B cell (primary cell): ENCODE measurements at places on chromosomes 12 and 14. TPM values are rescaled to one million over a fixed set of nuclear protein-coding genes. Genes with fewer than 3 reads are reported as not detected.

RTL1 gene
- not detected in 2 replicates for total RNA-seq

ZNF891 gene
- total RNA-seq: 6.8 and 7.7 TPM in 2 replicates

TMPRSS12 gene
- total RNA-seq: not detected in 2 replicates

- DNase-seq: no peak
Measured at GRCh38 chr12:20555771-20556170, 139.4 kb upstream of the SLCO1C1 start.

DNA sequence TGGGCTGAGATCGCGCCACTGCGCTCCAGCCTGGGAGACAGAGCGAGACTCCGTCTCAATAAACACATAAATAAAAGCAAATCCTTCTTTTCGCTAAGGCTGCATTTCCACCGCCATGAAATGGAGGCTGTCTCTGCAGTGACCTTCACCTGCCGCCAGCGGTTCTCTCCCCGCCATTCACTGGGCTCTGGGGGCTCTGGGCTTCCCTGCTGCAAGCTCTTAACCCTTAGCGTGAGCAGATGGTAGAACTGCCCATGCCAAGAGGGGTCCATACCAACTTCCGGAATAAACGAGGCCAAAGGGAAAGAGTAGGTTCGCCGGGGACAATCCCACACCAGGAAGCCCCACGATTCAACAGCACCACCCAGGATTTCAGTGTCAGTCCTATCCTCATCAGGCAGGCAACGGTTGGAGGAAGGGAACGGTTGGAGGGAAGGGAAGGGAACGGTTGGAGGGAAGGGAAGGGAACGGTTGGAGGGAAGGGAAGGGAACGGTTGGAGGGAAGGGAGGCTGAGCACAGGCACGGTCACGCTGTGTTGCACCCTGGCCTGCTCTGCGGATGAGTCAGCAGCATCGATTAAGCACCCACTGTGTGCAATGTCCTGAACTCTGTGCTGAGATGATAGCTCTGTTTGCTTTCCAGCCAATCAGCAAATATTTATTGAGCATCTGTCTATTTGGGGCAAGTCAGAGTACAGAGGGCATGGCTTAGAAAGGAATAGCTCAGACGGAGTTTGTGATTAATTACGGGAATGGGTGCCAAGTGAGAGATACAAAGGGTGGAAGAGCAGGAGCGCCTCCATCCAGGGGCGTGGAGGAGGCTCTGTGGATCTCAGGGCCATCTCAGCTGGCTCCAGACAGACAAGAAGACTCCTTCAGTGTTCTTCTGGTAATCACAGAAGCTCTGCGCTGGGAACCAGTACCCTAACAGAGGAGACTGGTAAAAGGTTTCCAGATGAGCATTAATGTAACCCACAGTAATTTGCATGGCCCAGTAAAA is 77.9 kb downstream of the NINJ2 start:
- DNase-seq: no peak

- DNase-seq: no peak
Measured at GRCh38 chr12:62703011-62703380, 232.0 kb downstream of the PPM1H start.

GRCh38 chr12:116659771-116660481 is 77.9 kb downstream of the SPRING1 start:
- DNase-seq: no peak

DNA sequence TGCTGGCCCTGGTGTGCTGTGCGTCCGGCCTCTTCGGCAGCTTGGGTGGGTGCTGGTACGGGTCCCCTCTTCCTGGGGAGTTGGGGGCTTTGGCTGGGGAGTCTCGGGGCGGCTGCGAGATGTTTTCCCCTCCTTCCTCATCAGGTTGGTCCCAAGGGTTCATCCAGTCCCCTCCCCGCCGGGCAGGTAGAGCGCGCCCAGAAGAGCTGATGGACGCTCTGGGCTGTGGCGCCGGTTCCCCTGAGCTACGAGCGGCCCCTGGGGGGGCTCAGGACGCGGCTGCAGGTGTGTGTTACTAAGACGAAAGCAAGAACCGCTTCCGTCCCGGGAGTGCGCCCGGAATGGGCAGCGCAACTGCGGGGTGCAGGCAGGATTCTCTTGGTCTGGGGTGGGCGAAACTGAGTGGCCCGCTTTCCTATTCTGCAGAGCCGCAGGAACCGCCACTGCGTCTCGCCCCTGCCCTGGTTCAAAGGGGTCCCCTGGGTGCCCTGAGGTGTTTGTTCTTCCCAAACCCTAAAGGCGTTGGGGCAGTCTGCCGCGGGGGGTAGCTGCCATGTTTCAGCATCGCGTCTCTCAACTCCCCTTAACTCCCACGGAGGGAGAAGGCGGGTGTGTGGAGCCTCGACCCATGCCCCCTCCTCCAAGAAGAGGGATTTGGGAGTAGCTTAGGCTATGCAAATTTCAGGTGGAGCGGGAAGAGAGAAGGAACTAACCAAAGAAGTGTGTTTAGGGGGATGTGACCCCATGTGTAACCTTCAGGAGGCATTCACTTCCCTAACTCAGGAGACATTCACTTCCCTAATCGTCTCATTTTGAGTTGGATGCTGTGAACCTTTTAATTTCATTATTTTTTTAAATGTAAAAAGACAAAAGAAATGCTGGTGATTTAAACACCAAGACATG is 1.2 kb downstream of the SLC24A4 start:
- no peak for DNase-seq

GRCh38 chr12:22562036-22563028 is 18.0 kb upstream of the C2CD5 start:
- no peak for DNase-seq

DNA sequence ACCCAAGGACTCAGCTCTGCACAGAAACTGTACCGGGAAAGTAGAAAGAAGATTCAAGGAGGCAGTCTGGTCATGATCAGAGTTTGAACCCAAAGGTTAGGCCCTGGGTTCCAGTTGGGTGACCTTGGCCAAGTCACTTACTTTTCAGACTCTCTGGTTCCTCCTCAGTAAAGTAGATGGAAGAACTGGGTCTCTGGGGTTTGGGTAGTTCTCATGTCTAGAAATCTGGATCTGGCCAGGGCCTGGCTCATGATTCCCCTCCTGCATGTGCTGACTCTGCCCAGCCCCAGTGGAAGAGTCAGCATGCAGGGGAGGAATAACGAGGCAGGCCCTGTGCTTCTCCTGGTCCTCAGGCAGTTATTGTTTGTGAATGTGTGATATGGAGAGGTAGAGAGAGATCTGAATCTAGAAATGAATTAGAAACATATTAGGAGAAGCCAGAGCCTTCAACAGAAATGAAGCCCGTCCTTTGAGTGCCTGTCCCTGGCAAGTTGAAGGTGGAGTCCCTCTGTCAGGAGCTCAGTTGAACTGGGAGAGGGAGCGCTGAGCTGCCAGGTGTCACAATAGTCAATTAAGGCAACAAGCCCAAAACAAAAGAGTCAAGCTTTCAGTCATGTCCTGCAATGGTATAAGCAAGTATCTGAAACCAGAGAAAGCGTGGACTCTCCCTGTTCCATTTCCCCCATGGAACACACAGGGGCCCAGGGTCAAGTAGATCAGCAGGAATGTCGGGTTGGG is 131.3 kb upstream of the HIF1A start:
- DNase-seq: no peak

GRCh38 chr12:51867371-51867770 is 18.9 kb upstream of the FIGNL2 start:
- no peak for DNase-seq

- peak; percentile 62 for DNase-seq
Measured at GRCh38 chr12:101759396-101760047, 20.3 kb upstream of the SYCP3 start.

GRCh38 chr14:99389174-99389826 is 91.4 kb downstream of the SETD3 start:
- peak; percentile 31 for DNase-seq

DNA sequence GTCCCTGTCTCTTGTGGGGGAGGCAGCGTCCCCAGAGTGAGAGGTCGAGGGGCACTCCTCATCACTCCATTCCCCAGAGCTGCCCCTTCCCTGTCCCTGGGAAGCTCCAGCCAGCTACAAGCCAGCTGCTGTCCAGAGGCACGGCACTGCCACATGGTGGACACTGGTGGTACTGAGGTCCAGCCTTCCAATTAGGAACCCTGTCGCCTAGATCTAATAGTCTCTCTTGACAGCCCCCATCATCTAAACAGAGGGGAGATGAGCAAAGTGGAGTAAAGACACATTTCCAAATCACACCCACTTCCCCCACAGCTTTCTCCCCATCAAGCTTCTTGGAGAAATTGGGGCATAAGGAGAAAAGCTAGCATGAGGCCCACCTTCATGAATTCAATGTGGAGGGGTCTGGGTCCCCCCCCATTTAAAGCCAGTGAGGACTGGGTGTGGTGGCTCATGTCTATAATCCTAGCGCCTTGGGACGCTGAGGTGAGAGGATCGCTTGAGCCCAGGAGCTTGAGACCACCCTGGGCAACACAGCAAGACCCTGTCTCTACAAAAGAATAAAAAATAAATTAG is 2.1 kb upstream of the INHBE start:
- peak; percentile 61 for DNase-seq

GRCh38 chr14:84856751-84857534 is 673.0 kb upstream of the FLRT2 start:
- DNase-seq: no peak

DNA sequence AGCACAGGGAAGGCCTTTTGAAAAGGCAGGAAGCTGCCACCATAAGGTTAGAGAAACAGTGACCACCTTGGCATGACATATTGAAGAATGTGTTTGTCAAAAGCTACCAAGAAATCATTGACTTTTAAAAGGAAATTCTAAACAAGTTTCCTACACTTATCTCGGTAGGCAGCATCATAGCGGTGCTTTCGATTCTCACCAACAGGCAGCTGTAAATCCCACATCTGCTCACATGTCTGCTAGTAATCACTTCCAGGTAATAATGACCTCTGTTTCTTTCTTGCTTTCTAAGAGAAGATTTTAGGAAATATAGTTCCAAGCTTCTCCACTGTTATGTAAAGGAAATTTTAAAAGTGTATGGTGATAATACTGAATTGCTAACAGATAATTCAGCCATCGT is 821.1 kb upstream of the FOXG1 start:
- DNase-seq: no peak

DNA sequence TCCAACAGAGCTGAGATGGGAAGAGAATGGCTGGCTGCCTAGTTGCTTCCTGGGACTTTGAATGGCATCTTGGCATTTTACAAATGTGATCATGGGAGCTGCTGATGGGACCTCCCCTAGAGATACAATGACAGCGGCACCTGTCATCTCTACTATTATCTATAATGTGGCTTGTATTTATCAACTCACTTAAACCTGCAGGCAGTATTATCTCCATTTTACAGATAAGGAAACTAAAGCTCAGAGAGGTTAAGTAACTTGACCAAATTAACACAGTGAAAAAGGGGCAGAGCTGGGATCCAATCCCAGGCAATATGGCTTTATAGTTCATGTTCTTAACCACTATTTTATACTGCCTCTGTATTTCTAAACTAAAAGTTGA is 111.7 kb downstream of the CHST11 start:
- DNase-seq: no peak
